ENCODE measurements at places on chromosomes 12 and 14. TPM values are rescaled to one million over a fixed set of nuclear protein-coding genes. Genes with fewer than 3 reads are reported as not detected.

- no peak for DNase-seq
These were observed 40.3 kb downstream of the CMKLR1 start for GRCh38 chr12:108298761-108299275.

GRCh38 chr12:122067548-122067947 lies 11.0 kb upstream of the MLXIP start:
- DNase-seq, result no peak

DNA sequence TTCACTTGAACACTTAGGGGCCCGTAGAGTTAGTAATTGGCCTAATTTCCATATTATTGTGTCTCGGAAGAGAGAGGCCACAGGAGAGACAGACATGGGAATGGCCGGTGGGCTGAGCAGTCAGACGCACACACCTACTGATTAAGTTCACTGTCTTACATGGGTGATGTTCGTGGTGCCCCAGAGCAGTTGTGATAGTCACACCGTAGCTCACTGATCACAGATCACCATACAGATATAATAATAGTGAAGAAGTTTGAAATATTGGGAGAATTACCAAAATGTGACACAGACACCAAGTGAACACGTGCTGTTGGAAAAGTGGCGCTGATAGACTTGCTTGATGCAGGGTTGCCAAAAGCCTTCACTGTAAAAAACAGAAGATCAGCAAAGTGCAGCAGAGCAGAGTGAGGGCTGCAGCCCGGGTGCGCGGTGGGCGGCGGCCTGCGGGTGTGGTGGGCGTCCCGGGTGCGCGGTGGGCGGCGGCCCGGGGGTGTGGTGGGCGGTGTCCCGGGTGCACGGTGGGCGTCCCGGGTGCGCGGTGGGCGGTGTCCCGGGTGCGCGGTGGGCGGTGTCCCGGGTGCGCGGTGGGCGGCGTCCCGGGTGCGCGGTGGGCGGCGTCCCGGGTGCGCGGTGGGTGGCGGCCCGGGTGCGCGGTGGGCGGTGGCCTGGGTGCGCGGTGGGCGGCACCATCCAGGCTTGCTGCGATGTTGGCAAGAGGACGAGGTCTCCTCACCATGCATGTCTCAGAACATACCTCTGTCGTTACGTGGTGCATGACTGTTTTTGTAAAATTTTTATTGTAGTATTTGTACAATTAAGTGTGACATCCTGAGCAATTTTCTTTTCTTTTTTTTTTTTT lies 34.3 kb upstream of the TEX22 start:
- peak; percentile 37 for DNase-seq

DNA sequence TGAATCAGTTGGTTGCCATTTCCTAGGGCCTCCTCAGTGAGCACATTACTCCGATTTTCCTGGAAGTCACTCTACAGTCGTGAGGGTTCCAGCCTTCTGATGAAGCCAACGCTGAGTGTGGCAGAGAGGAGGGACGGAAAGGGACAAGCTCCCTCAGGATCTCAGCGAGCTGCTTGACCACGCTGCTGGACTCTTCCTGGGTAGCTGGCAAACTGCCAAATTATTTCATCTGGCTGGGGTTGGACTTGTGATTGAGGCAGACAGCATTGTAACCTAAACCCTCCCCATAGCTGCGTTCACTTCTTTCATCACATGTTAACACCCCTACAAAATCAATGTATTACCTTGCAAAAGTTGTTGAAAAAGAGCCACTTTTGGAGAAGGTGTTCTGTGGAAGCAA lies 69.6 kb upstream of the CHST11 start:
- DNase-seq, result no peak

DNA sequence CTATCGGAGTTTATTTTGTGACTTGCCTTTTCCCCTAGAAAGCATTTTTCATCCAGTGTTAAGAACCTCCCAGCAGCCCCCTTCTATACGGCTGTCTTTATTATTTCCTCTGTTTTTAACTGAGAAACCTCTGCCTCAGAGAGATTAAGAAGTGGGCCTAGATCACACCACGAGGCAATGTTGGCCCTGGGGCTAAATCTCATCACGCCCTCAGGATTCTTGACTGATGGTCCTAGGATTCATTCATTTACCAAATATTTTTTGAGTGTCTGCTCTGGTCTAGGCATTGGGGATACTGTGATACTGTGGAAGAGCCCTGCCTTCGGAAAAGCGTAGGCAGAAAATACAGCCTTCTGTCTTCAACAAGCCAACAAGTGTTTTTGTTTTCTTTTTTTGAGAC lies 42.1 kb downstream of the C14orf132 start:
- no peak for DNase-seq

FAM181A gene
- total RNA-seq, result not detected

NID2 gene
- total RNA-seq, result 10.8 TPM

SLC8A3 gene
- total RNA-seq, result not detected
